ENCODE measurements at places on chromosomes 6 and 20.

- no peak for DNase-seq
Measured at GRCh38 chr6:148263961-148264360, 78.7 kb upstream of the SASH1 start.

DNA sequence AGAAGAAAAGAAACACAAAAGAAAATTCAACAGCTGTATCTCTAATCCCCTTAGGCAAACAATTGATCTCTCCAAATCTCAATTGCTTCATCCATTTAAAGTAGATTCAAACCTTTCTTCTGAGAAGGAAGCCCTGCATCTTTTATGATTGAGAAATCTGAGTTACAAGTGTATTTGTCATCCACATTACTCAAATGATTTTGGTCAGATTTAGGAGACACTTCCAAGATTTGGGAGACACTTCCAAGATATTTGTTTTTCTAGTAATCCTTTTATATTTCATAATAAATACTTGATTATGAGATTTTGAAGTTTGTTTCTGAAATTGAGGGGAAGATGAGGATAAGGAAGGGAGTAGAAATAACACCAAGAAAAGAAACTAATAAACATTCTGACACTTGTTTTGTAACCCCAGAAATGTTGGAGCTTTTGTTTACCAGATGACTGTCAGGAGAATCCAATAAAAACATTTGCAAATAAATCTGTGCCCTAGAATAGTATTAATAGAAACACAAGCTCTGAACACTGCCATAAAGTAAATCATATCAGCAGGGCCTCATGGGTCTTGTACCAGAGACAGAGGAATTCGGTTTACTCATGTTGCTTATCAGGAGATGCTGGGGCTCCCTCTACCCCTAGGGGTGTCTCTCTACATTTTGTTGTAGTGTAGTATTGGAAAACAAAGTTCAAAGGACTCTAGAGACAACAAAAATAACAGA, 314.3 kb upstream of the NT5E start:
- no peak for DNase-seq

DNA sequence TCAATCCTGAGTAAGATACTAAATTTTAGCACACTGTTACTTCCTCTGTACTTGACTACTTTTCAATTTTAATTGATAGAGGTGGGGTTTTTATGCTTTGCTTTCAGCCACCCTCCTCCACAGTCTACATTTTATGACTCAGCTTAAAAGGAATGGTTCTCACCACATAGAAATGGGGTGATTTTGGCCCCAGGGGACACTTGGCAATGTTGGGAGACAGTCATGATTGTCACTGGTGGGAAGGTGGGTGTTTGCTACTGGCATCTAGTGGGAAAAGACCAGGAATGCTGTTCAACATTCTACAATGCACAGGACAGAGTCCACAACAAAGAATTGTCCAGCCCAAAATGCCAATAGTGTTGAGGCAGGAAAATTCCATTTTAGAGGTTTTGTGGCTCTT, 71.3 kb downstream of the PCSK2 start:
- DNase-seq: no peak

DNA sequence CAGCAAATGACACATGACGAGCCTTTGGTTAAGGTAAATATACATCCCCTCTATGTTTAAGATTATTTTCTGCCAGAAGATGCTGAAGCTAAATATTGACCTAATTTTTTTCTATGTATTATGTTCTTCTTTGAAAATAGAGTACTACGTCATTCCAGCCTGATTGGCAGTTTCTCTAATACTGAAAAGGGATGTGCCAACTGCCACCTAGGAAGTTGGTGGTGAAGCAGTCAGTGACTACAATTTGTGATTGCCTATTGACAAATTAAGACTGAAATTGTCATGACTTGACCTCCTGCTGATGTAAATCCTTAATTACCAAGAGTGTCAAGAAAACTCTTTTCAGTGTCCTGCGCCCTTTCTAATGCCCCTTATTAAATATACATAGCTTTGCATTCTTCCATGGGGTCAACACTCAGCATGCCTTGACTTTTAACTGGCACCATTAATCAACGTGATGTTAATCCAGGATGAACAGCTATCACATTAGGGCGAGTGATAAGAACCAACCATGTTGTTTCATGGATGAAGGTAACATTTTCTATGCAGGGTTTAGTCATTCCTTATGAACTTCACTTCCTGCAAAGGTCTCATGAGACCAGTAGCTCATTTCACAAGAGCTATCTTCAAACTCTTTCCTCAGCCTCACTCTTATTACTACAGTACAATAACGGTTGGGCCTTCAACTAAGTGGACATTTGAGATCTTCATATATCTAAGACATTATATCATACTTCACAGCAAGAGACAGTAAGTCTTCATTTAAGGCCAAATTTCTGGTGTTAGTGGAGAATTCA, 22.5 kb upstream of the SGK1 start:
- no peak for DNase-seq

DNA sequence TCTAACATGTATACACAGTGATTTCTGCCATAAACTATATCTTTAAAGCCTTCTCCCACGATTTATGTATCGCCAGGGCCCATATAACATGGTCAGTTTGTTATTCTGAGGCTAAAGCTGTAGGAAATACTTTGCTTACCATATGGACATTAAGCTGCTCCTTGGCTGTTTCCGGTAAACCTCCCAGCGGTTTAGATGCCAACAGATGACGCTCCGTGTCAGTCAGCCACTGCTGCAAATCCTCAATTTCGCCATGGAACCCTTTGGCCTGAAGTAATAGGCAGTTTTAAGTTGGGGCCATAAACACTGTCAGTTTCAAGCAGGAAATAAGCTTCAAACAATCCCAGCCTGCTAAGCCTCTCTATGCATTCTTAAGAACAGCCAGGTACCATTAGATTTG, 145.4 kb downstream of the DST start:
- no peak for DNase-seq

- DNase-seq: no peak
Measured at GRCh38 chr6:43242908-43243663, at the start of gene TTBK1. Gene TTBK1, plus strand, starts transcription at chr6:43243481. Its CDS starts 3,180 bp downstream, at chr6:43246661.

DNA sequence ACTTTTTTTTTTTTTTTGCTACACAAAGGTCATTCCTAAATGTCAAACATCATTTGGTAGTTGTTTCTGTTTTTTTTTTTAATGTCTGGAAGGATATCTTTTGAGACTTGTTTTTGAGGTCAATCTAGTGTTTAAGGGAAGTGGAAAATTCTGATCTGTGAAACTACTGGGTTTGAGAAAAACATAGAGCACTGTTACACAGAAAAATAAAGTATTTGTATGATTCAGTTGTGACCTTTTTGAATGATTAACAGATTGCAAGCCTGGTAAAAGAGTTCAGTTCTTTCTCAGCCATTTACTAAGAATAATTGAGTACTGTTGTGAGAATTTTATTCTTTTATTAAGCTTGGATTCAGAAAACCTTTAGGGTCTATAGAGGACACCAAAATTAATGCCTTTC, 276.7 kb downstream of the ADGRB3 start:
- no peak for DNase-seq

DNA sequence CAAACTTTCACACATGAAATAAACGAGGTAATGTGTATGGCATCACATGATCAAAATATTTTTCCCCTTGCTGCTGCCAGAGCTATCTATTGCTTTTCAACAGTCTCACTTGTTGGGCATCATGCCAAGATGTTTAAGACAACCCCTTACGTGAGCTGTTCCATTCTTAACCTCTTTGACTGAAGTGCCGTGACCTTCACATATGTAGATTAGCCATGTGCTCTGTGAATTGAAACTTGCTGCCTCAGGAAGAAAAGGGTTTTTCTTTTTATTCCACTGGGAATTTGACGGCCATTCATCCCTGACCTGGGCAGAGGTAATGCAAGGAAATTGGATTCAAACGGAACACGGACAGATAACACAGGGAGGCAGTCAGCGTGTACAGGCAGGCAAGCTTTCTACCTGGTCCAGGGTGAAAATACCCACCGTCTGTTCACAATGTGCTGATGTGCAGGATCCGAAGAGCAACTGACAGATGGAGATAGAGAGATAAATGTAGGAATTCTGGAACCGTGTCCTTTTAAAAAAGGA, 14.2 kb downstream of the ARID1B start:
- DNase-seq: no peak

DNA sequence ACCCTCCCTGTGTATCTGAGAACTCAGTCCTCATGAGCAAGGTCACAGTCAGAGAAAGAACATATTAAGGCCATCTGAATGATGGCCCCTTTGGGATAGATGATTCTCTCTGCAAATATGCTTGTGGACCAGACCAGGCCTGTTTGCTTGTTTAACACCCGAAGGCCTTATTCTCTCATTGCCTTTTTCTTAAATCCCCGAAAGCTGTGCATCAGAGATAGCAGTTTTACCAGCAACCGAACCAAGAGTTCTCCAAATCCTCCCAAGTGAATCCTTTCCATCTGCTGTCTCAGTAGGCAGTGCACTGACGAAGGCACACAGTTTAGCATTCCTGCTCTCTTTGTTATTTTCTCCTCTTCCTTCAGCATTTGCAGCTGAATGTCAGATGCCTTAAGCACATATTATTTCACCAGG, 79.8 kb downstream of the TRMT6 start:
- DNase-seq: no peak

DNA sequence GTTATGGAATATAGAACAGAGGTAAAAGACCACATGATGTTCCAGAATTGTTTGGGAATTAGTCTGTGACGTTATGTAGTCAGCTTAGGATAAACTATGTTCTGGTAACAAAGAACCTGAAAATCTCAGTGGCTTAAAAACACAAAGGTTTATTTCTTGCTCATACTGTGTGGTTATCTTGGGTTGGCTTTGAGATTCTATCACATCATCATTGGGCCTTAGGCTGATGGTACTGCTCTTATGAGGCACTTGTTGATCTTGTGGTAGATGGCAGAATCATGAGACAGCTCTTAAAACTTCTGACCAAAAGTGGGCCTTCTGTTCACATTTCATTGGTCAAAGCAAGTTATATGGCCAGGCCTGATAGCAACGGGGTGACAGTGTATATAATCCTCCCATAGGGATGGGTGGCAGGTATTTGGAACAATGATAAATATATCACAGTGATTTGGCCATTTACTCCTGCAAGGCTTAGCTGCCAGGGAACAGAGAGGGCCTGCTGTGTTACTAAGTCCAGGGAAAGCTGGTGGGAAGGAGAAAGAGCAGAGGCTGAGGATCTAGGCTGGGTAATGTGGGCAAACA, 13.5 kb downstream of the DHX35 start:
- no peak for DNase-seq

DNA sequence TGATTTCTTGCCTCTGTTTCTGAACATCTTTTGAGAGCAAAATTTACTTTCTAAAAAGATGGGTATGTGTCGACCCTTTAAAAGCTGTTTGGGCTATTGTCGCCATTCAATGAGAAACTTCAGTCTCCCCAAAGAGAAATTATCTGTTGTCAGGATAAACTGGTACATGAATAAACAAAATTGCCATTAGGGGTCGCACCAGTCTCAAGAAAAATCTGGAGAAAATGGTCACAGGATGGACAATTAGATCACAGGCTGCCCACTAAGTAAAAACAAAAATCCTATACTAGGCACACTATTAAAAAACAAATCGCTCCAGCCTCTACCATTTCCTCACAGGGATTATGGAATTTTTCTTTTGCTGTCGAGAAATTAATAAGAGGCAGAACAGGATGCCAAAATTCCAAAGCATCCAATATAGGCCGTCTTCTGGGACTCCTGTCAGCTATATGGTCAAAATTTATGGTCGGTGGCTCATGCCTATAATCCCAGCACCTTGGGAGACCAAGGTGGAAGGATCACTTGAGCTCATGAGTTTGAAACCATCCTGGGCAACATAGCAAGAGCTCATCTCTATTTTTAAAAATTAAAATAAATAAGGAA, 5.5 kb upstream of the HLA-E start:
- no peak for DNase-seq

GRCh38 chr6:113732384-113732966, 124.7 kb upstream of the MARCKS start:
- no peak for DNase-seq

GRCh38 chr20:59428441-59429205, 128.2 kb downstream of the EDN3 start:
- no peak for DNase-seq

DNA sequence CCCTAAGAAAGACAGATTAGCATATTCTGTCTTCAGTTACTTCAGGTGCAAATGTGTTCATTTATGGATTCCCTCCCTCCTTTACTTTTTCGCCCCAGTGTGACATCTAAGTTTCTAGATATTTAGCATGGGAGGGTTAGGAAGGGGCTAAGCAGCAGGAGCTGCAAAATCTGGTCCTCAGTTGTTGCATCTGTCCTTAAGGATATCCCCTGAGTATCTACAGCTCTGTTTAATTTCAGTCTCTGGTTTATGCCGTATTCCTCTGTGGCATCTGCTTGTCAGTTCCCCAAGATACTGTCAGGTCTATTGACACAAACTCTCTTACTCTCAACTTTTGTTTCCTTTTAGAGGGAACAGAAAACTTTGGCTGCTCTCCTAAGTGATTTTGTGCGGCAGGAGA, 754.6 kb upstream of the MAP3K7 start:
- DNase-seq: no peak

- DNase-seq: no peak
Measured at GRCh38 chr6:9467741-9468140, 947.1 kb downstream of the TFAP2A start.

DNA sequence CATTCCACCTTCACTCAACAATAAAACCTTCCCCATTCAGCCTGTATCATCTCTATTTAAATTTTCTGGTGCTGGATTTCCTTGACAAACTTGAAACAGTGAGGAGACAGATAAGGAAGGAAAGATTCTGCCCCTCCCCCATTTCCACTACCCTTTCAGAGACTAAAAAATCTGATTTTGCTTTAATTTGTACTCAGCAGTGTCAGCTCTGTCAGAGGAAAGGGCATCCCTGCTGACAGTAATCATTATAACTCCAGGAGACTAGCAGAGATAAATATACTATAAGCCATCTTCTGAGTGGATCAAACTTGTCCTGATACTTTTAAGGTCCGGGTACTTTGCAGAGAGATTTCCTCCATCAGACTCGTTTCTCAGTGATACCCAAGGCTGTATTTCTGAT, 155.6 kb downstream of the SAMD5 start:
- DNase-seq: no peak

GRCh38 chr6:164010441-164011103, 596.1 kb downstream of the QKI start:
- DNase-seq: no peak

GRCh38 chr6:106360989-106361430, 493 bp downstream of the CRYBG1 start:
- DNase-seq: no peak

GRCh38 chr6:138765896-138766655, 7.5 kb upstream of the CCDC28A start:
- DNase-seq: no peak

DNA sequence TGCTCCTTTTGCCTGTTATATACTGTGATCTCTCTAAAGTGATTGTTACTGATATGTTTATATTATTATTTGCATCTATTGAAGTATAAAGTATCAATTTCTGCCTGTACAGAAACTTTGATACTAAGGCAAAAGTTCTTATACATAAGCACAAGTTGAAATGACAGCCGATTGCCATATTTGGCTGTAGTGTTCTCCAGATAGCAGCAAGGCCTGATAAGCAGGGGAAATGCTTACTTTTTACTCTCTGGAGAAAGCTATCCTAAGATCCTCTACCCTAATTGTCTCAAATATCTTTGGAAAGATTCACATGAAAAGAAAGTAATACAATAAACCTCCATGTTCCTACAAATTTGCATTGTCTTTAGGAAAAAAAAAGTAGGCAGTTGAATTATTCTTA, 31.4 kb downstream of the SENP6 start:
- DNase-seq: no peak
